GM23338 (cell line): ENCODE measurements at places on chromosomes 2 and 18. TPM values are rescaled to one million over a fixed set of nuclear protein-coding genes. Genes with fewer than 3 reads are reported as not detected.

CUL3 gene
- 74.2 and 86.0 TPM in 2 replicates for polyA plus RNA-seq

DNA sequence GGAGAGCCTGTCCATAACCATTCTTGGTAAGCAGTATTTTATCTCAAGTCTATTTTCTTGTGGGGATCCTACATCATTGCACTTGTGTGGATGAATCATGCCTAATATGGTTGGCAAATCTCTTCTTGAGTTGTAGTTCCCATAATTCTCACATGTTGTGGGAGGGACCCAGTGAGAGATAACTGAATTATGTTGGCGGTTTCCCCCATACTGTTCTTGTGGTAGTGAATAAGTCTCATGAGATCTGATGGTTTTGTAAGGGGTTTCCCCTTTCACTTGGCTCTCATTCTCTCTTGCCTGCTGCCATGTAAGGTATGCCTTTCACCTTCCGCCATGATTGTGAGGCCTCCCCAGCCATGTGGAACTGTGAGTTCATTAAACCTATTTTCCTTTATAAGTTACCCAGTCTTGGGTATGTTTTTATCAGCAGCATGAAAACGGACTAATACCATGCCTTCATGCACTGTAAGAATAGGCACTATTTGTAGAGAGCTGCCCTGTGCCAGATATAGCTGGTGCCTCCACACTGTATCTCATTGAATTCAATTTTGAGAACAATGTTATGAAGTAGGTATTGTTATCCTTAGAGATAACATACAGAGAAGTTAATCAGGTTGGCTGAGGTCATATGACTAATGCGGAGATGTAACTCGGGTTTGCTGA lies 148.3 kb downstream of the PLCL1 start:
- no peak for DNase-seq

GRCh38 chr18:2138552-2138951 lies 432.8 kb downstream of the METTL4 start:
- DNase-seq, result no peak

- DNase-seq, result no peak
Observed at GRCh38 chr2:219261024-219261855, 7.5 kb upstream of the TUBA4A start.

STK36 gene
- 17.2 and 21.2 TPM in 2 replicates for polyA plus RNA-seq

DNA sequence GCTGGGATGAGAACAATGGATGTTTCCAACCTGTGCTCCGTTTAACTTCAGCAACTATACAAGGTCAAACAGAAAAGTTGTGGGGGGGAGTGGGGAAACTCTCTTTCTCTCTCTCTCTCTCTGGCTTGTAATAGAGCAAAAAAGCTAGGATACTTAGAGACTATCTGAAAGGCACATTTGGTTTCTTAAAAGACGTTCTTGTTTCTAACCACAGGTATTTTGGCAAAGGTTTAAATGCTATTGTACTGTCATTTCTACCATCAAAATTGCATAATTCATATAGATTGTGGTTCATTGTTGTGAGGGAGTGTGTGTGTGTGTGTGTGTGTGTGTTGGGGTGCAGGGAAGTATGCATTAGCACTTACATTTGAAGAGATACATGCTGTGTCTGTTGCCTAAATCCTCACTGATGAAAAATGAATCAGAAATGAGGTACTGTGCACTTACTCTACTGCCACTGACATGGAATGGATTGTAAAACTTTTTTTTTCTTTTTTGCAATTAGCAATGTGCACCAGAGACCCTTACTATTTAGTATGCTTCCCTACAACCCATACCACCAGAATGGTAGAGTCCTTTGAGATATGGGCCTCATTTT lies 841.0 kb upstream of the PIK3C3 start:
- DNase-seq, result no peak

DNA sequence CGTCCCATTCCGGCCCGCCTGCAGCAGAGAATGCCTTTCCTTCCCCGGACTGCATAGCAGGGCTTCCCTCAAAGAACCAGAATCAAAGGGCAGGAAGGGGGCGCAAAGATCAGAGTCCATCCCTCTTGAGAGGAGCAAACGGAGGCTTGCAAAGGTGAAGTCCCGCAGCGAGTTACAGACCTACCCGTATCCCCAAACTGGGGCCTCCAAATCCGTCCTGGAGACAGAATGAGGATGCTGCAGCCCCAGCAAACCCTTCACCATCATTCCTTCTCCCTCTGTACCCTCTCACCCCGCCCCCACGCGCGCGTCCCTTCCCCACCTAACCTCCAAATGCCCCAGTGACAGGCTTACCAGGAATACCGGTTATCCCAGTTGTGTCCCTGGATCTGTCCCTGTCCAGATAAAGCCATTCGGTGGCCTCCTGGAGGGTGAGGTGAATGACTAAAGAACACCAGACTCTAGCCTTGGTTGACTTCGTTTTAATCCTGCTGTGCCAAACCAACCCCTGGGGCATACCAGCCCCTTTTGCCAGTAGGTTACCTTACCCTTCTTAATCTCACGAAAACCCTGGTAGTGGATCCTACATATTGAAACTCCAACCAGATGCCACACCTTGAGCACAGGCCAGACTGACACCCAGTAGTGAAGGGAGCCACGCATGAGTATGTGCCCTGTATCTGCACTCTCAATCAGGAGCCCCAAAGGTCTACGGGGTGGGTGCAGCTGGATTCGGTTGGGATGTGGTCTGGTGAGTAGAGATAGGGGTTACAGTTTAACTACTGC lies 961 bp upstream of the SLC40A1 start:
- DNase-seq, result peak; percentile 82

KLF11 gene
- polyA plus RNA-seq, result 1.4 and 1.6 TPM in 2 replicates

DNA sequence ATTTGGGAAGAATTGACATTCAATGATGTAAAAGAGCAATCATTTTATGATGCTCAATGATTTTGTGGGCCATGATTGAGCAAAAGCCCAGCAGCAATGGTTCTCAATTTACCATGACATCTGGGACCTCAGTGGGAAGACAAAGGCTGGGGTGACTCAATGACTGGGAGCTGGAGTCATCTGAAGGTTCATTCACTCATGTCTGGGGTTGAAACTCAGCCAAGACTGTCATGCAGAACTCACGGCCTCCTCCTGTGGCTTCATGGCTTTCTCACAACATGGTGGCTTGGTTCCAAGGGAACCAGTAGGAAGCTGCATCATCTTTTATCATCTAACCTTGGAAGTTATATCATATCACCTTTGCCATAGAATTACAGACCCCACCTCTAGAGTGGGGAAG lies 45.1 kb upstream of the CD226 start:
- no peak for DNase-seq

DNA sequence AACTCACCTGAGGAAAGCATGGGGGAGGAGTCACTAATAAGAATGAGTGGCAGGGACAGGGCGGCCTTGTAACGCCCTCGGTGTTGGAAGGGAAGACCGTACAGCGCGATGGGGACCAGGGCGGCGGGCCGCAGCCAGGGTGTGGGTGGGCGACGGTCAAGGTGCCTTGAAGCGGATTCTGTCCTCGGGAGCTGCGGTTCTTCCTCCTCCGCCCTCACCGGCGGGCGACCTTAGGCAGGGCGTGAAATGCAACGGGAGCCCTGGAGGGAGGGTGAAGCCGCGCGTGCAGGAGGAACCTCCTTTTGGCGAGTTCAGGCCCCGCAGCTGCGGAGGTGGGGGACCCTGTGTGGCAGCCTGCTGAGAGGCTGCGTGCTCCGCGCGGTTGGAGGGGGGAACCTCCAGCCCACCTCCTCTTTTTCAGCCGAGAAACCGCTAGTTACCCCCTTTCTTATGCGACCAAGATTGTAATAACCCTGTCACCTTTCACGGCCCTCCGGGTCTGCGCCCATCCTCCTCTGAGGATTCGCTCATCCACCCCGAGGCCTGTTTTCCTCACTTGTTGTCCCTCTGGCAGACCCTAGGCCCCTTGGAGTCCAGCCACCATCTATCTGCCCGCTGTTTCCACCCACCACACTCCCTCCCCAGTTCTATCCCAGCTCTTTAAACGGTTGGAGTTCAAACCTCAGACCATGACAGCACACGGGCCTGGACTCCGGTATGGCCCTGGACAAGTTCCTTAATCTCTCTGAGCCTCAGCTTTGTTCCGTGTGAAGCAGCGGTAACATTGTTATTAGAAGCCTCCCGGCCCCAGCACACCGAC lies 823 bp upstream of the RNU2-63P start:
- peak; percentile 85 for DNase-seq

DNA sequence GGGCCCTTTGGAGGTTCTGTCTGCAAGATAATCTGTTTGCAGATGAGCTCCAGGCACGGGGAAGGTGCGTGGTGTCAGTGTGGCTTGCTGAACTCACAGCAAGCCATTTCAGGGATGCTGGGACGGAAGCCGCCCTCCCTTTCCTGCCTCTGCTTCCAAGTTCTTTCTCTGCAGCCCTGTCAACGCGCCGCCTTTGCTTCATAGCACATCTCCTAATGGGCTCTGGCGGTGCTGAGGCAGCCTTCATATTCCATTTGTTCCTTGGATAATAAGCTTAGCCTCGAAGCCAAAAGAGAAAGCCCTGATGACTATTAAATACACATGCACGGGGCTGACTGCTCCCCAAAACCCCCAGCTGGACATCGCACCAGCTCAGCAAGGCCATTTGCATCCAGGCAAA lies 81.7 kb upstream of the TAF1B start:
- no peak for DNase-seq

IGFBP2 gene
- 177 and 235 TPM in 2 replicates for polyA plus RNA-seq

PAX3 gene
- not detected in 2 replicates for polyA plus RNA-seq

GRCh38 chr2:17550907-17551306 lies 10.4 kb downstream of the VSNL1 start:
- no peak for DNase-seq

POMC gene
- 8.5 and 8.7 TPM in 2 replicates for polyA plus RNA-seq

CTNNA2 gene
- 4.5 and 6.4 TPM in 2 replicates for polyA plus RNA-seq

GRCh38 chr2:5660591-5660990 lies 31.6 kb upstream of the SOX11 start:
- DNase-seq, result no peak

ANTXR1 gene
- polyA plus RNA-seq, result 13.3 and 16.1 TPM in 2 replicates

DNA sequence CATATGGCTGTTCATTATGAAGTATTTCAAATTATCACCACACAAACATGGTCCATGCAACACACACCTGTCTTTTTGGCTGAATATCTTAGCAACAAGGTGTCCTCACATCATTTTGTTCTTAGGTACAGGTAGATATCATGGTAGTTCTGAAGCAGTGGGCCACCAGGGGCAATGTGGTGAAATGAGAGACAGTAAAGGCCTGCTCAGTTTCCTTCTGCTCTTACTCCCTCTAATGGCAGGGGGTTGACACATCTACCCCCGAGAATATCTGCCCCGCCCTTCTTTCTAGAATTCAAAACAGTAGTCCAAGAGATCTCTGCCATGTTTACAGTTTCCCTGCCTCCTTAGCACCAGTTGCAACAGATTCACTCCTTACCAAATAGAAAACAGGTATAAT lies 147.0 kb upstream of the KLHL14 start:
- peak; percentile 92 for DNase-seq

DNA sequence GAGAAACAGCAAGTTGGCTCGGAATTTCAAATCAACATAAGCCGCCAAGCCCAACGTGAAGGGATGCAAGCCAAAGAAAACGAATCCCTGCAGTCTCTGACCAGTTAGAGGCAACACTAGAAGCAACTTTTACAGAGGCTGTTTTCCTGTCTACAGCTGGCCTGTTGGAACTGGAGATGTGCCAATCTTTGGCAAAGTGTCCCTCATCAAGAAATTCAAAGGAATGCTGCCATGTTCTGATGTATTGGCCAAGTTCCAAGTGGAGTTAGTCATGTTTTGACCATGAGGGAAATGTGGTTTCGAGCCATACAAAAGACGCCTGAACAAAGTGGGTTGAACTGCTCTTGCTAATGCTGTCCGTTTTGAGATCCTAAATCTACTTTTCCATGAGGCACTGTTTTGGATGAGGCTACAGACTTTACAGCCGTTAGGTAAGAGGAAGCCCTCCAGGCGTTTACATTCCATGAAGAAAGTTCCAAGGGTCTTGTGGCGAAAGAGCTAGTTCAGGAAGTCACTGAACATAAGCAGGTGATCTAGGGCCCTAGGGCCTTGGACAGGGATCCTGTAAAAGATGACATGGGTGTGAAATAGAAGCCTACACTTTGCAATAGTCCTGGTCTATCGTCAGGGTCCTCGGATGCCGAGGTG lies 140.7 kb upstream of the PXDN start:
- DNase-seq, result no peak

DNA sequence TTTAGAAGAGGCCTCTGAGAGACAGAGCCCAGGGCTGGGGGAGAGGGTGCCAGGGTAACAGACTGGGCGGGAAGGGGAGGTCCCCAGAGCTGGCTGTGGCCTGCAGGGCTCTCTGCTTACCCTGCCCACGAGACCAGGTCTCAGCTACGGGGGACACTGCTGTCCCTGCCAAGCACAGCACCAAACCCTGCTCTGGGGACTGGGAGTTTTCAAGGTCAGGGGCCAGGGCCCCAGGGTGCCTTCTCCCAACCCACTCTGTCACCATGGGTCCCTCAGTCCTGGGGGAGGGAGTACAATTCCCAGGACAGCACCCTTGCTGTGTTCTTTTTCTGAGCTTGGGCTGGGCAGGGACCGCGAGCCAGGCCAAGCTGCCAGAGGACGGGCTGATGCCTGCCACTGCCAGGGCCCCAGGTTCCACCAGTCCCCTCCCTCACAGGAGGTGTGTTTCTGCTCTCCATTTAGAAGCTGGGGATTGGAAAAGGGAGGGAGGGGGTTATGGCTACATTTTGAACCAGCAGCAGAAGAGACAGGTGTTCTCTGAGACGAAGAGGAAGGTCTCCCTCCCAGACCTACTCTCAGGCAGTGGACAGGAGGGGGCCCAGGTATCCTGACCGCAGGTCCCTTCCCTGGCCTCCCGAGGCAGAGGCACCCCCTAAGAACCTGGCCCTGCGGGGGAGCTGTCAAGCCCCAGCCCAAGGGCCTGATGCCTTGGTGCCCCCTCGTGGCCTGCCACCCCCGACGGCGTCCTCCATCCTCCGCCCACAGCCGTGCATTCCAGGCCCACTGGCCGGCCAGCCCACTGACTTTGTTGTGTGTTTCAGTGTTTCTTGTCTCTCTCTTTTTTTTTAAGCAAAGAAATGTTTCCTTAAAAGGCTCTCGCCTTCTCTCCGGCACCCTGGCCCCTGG lies 80.4 kb downstream of the TNS1 start:
- no peak for DNase-seq

DNA sequence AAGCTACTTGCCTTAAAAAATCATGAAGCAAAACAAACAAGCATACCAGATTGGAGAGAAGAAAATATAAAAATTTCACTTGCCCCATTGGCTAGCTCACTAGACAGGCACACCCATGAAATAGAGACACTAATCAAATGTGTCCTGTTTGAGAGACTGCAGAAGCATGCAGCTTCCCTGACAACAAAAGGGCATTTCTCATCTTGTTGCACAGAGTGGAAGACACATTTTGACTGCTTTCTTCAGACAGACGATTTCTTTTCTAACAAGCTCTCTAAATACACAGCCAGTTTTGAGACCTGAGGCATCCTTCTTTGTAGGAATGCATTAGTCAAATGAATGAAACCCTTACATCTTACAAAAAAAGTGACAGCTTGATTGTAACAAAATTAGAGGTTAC lies 1558.6 kb upstream of the NXPH2 start:
- no peak for DNase-seq
